Retinal pigment epithelial cell (primary cell): ENCODE measurements at places on chromosomes 11 and 22.

DNA sequence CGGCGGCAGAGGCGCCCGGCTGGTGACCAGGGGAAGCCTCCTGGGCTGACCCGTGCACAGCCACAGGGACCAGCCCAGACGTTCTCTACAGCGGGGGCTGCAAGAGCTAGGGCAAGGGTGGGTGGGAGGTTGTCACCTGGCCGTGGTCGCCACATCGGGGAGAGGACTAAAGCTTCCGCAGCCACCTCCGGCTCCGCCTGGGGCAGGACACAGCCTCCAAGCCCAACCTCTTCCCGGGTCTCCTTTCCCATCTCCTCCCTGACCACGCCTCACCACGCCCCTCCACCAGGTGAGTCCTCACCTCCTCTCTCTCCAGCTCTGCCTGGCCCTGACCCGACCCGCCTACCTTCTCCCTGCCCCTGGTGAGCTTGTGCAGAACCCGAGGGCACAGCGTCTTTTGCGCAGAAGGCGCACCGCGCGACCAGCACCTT, 75.9 kb upstream of the LMO1 start:
- DNase-seq = no peak

DNA sequence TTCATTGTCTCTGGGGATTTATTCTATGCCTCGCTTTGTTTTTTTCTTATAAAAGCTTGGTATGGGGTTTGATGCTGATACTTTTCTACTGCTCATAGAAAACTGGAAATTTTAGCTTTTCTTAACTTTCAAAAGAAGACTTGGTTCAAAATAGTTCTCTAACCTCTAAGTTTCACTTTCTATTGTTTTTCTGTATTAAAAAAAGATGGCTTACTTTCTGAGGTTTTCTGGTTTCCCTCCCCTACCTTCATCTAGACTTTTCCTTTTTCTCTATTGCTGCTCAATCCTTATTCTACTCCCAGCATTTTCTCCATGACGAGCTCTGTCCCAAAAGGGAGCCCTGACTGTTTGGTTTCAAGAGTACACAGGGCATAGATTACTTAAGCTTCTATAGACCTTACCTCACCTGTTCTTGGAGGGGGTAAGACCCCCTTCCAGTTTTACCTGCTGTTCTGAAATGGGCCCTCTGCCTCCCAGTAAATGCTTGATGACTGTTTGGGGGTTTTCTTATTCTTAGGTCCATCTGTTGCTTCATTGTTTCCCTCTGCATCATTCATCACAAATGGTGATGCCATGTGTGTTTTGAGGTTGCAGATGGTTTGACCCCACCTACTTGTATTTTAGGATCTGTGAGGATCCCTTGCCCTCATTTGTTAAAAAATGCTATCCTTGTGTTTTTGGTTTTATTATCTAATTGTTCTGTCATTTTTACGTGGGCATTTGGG, 29.5 kb downstream of the DNHD1 start:
- no peak for DNase-seq

DNA sequence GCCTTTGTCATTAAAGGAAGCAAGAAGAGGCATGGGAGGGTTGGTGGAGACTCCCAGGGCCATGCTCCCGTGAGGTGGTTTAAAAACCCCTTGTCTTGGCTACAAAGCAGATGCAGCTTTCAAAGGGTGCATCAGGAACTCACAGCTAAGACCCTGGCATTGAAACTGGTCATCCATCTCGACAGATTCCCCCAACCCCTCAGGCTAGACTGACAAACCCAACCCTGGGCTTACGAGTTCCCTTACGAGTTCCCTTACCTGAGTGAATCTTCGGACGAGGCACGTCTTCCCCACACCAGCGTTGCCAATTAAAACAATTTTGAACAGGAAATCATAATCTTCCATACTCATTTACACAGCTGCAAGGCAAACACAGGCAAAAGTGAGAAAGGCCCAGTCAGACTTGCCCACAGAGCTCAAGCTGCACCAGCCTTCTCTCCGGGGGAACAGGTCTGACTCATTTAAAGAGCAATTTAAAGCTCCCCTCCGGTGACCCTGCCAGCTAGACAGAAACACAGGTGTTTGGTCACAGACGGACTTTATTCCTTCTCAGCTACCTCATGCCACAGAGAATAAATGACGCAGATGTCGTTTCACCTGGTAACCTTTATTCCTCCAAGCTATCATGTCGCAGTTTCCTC, 74.6 kb downstream of the RAB30 start:
- DNase-seq = no peak

GRCh38 chr11:60809249-60809648, 24.1 kb downstream of the MS4A10 start:
- DNase-seq = no peak

DNA sequence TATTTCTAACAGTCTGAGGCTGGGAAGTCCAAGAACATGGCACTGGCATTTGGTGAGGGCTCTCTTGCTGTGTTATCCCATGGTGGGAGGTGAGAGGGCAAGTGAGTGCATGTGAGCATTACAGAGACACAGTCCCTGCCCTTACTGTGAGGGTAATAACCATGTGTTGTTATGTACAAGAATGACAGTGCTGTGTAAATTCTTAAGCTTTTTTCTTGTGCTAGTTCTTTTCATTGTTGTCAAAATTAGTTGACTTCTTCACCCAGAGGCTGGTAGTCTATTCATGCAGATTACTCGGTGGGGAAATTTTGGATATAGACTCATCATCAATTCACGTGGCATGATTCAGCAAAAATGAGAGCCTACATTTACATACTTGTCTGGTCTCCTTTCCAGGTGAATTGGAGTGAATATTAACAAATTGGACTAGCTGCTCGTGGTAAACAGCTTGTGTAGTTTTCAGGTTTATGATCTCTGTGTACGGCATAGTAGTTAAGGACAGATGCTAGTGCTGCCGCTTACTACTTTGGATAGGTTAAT, 49.3 kb downstream of the ATXN10 start:
- no peak for DNase-seq

DNA sequence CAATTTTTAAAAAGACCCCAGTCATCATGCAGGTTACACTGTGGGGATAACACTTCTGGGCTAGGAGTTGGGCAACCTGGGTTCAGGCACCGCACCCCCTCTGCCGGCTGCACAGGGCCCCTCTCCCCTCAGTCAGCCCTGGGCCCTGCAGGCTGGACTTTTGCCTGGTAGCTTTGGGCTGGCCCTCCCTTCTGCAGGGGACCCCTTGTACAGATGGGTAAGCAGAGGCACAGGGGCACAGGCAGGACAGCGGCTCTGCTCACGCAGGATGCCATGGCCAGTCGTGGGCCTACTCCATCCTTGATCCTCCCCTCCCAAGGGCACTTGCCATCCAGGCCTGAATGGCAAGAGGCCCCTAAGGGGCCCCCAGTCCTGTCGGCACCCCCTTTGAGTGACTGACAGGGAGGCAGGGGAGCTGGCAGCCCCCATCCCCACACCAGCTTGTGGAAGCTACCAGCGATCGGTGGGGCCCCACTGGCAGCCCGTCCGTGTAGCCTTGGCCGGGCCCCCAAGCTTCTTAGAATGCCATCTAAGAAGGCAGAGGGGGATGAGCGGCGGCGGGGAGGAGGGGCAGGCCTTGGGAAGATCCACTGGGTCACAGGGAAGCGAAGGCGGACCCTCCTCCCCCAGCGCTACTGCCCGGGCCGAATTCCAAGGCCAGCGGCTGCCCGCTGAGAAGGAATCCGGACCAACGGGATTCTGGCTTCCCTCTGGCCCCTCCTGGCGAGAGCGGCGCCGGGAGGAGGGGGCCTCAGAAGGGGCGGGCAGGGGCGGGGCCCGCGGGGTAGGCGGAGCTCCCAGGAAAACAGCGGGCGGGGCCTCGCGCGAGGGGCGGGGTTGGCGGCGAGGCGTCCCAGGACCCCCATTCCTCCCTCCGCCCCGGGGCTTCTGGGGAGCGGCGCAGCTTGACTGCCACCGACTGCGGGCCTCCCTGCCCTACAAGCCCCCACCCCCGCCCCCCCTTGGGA, 6.8 kb upstream of the CHKA start:
- DNase-seq = no peak

GRCh38 chr11:41323446-41323845, 136.0 kb downstream of the LRRC4C start:
- DNase-seq = no peak

DNA sequence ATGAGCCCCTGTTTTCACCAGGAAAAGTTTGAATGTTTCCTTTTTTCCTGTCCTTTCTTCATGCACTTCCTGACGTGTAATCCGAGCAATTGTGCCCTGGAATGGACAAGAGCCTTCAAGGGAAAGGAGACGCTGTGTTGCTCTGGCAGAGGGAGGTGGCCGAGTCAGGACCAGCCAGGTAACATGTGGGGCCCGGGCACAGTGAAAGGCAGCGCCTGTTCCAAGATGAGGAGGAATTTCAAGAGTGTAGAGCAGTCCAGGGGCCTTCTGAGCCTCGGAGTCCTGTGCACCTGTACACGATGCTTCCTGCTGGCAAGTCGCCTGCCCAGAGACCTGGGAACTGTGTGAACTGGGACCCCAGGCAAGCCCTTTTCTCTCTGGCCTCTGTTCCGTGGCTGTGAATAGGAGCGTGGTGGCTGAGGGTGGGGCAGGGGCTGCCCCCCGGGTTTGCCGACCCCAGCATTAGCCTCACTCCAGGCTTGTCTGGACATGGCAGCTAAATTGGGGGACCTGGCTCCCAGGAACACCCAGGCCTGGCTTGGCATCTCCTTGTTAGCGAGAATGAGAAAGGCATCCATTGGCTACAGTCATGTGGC, 92.0 kb downstream of the MYEOV start:
- DNase-seq = no peak
